Activated CD4-positive, alpha-beta T cell treated with anti-CD3 and anti-CD28 coated beads, Interleukin-10, Interleukin-2, amounts not matched to agents 100 ng/mL and 50 ng/mL, durations not matched to agents 16 hours and 8 hours (primary cell): ENCODE measurements at places on chromosomes 7 and 10.

GRCh38 chr10:103273041-103273441 lies 3.9 kb upstream of the INA start:
- DNase-seq: no peak

DNA sequence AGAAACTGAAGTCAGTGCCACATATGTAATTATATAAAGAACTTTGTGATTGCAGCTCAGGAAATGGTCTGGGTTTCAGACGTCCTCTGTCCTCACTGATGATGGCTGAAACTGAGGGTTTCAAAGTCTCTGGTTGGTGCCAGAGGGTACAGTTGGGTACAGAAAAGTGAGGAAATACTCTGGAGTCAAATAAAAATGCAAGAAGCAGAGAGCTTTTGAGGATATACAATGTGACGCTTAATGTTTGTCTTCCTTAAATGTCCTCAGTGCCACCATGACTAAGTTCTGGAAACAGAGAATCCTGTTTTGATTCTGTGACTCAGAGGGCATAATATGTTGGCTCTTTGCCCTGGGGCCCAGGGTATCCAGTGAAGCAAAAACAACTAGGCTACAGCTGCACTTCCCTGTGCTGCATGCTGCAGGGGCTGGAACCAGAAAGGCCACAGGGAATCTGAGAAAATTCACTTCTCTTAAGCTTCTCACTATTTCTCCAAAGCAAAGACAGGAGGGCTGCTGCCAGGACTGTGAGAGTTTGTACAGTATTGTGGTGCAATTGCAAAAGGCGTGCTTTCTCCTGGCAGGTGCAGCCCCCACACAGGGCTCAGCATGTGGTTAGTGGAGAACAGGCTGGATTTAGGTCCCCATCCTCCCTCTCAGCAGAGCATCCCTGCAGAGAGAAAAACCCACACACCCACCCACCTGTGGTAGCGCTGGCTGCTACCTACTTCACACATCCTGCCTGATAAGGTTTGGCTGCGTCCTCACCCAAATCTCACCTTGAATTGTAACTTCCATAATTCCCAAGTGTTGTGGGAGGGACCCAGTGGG lies 169.5 kb upstream of the SVIL start:
- peak; percentile 48 for DNase-seq

DNA sequence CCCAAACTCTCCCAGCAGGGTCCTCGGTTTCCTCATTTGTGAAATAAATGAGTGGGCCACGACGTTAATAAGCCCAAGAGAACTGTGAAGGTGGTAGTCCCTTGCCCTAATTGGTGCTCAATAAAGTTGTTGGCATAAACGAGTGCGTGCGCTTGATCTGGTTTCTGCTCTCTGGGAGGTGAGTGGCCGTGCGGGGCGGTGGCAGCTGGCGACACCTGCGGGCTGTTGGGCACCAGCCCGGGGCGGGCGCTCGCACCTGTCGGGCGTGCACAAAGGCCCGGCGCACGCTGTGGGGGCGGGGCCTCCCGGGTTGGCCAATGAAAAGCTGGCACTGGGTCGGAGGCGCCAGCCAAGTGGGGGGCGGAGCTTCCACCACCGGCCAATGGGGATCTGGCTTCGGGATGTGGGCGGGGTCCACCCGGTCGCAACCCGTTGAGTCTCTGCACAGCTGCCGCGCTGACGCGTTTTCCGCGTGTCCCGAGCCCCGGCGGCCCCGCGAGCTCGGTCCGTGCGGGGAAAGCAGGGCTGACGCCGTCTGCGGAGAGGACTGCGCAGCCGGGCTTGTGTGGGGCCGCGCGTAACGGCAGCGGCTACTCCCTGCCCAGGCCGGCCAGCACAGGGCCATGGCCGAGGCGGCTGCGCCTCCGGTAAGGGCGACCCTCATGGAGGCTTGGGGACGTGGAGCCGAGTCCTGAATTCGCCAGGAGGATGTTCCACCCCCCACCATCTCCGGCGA lies 23.0 kb downstream of the ZNF783 start:
- peak; percentile 97 for DNase-seq

DNA sequence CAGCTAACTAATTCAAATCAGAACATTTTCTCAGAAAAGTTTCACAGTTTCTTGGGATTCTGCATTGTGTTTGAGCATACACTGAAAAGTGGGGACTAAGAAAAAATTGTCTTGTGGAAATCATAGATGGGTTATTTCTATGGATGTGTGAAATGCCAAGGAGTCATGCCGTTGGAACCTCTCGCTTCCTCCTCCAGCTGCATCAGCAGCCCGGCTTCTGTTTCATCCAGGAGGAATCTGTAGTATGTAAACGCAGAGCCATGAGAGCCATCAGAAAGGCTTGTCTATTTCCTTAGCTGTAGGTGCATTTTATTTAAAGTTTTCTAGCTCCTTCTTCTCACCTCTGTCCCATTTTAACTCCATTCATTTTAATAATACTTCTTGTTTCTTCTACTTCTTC lies 1144.1 kb downstream of the GATA3 start:
- no peak for DNase-seq

GRCh38 chr7:142279601-142280000 lies 21.7 kb upstream of the PRSS58 start:
- DNase-seq: no peak

GRCh38 chr10:26809973-26810372 lies 50.8 kb downstream of the ABI1 start:
- no peak for DNase-seq

- DNase-seq: no peak
These were observed 566.0 kb upstream of the FOXK1 start for GRCh38 chr7:4115941-4116610.

DNA sequence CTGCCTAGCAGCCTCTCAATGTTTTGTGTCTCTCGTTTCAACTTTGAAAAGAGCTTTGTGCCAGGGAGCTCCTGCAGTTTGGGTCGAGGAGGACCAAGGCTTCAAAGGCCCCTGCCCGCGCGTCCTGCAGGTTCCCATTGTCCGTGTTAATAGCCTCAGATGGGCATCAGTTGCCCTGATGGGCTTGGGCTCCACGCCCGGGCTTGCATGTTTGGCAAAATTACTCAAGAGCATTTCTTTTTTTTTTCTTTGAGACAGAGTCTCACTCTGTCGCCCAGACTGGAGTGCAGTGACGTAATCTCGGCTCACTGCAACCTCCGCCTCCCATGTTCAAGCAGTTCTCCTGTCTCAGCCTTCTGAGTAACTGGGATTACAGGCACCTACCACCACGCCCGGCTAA lies 636.6 kb downstream of the SDK1 start:
- no peak for DNase-seq

- DNase-seq: no peak
These were observed 24.4 kb downstream of the PLXNA4 start for GRCh38 chr7:132551886-132552285.

DNA sequence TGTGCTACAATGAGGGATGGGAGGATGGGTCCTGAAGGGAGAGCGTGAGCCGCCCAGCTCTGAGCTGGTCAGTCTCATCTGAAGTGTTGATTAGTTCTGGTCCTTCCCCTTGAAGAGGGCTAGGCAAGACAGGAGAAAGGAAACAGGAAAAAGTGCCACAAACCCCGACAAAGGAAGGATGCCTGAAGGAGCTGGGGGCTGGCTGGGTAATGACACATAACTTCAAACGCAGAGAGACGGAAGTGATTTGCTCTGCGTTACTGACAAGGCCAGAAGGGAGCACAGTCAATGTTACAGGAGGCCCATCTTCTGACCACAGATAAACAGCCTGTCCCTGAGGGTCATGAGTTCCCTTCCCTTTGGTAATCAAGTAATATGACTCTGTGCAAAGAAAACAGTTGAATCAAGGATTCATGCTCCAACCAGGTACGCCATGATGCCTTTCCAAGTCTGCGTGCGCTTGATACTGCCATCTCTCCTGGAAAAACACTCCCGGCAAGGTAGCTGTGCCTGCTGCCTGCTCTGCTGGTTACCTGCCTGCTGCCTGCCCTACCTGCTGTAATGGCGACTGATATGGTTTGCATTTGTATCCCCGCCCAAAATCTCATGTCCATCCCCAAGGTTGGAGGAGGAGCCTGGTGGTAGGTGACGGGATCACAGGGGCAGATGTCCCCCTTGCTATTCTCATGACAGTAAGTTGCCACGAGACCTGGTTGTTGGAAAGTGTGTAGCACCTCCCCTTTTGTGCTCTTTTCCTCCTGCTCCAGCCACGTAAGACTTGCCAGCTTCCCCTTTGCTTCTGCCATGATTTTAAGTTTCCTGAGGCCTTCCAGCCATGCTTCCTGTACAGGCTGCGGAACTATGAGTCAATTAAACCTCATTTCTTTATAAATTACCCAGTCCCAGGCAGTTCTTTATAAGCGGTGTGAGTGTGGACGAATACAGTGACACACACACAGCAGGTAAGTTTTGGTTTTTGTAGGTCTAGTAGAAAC lies 57.9 kb downstream of the GRB10 start:
- no peak for DNase-seq

- no peak for DNase-seq
These were observed 29.1 kb downstream of the TMEM130 start for GRCh38 chr7:98840722-98841121.

DNA sequence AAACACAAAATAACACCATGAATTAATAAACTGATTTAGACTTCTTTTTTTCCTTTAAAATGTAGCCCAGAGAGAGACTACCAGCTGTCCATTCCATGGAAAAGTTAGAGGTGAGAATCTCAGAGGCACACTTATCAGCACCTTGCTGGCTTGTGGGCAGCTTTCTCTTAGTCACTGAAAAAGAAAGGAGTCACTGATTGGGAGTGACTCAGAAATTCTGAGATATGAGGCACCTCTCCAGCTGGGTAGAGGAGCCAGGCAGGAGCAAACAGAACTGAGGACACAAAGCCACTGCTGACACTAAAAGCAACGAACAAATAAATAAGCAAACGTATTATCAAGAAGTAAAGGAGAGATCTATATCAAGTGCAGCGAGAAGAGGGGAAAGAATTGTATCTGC lies 310.6 kb downstream of the PARD3 start:
- DNase-seq: no peak

DNA sequence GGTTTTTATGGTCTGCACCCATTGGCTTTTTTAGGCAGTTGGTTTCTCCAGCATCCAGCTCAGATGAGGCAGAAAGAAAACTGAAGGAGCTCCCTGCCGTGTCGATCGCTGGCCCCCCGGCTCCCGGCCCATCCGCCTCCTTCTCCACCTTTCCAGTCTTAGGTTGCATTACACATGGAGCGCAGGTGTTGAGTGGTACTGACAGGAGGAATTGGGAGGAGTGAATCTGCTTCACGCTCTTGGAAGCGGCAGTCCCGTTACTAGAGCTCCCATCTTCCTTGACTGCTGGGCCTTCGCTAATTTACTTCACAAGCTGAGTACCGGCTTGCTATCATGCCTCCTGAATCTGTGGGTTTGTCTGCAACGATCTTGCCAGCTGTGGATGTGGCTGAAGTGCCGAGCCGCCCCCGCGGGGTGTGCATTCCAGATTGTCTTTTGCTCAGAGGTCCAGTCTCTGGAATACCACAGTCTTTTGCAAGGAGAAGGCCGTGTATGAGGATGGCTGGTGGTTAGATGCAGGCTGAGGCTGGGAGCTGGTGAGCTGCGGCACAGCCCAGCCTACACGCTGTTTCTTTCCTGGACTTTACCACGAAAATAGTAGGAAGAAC lies 17.1 kb downstream of the IQCE start:
- no peak for DNase-seq

- DNase-seq: no peak
These were observed 51.8 kb upstream of the ARHGAP12 start for GRCh38 chr10:31980471-31980870.

DNA sequence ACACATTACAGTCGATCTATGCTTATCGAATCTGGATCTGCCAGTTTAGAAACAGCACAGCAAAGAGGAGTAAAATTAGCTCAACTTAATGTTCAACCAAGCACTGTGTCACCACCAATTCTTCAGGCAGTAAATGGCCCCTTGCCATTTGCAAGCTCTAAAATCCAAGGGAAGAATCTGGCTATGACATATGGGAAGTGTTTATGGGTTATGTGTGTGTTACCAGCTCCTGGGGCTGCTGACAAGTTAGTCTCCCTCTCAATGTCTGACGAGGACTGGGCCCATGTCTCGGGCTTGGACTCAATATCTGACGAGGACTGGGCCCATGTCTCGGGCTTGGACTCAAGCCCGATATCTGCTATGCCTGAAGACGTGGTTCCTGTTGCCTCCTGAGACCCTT lies 5.7 kb upstream of the ITIH2 start:
- DNase-seq: no peak

DNA sequence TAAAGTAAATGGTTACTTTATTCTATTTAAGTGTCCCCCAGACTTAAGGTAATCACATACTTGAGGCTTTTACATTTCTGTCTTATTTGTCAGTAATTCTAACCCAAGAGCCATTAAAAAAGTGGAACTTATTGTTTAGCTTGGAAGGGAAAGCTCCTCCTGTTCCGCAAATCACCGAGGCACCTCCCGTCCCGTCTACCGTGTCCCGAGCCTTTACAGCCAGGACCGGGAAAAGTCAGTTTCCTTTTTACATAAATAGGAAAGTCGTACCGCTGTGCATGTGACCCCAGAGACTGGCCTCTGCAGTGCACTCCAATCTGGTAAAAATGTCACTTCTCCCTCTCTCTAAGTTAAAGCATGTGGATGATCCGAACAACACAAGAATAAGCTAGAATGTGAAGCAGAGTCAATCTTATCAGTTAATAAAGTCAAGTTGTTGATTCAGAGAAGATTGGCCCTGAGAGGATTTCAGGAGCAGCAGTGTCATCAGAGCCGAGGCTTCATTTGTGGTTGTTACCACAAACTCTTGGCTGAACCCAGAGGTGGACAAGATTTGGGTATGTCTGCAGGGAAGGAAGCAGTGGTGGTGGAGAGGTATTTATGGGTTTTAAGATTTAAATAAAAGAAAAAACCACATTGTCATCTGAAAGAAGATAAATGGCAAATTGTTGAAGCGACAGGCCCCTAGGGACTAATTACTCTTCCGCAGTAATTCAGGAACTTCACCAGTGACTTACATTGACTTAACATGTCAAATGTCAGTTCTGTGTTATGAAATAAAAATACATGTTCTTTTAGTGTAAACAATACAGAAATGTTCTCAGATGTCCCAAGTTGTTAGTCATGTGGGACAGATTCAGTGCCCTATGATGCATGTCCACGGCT lies 316.6 kb upstream of the ZNF32 start:
- no peak for DNase-seq

DNA sequence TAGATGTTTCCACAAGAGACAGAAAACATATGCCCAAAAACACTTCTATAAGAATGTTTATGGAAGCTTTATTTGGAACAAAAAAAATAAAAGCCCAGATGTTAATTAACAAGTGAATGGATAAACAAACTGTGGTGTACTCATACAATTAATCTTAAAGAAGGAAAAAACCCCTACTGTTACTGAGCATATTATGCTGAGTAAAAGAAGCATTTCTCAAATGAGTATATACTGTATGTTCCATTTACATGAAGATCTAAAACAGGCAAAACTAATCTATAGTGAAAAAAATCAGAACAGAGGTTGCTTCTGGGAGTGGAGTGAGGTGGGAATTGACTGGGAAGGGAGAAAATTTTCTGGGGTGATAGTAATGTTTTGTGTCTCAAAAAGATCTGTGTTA lies 15.5 kb upstream of the ANK3 start:
- no peak for DNase-seq

GRCh38 chr7:135389971-135390370 lies 119.9 kb downstream of the CNOT4 start:
- DNase-seq: no peak

GRCh38 chr10:111873041-111873440 lies 310.5 kb downstream of the GPAM start:
- no peak for DNase-seq

- DNase-seq: no peak
These were observed 108.1 kb downstream of the ADAM22 start for GRCh38 chr7:88042157-88042556.
